ENCODE measurements at places on chromosomes 11 and 22.

DNA sequence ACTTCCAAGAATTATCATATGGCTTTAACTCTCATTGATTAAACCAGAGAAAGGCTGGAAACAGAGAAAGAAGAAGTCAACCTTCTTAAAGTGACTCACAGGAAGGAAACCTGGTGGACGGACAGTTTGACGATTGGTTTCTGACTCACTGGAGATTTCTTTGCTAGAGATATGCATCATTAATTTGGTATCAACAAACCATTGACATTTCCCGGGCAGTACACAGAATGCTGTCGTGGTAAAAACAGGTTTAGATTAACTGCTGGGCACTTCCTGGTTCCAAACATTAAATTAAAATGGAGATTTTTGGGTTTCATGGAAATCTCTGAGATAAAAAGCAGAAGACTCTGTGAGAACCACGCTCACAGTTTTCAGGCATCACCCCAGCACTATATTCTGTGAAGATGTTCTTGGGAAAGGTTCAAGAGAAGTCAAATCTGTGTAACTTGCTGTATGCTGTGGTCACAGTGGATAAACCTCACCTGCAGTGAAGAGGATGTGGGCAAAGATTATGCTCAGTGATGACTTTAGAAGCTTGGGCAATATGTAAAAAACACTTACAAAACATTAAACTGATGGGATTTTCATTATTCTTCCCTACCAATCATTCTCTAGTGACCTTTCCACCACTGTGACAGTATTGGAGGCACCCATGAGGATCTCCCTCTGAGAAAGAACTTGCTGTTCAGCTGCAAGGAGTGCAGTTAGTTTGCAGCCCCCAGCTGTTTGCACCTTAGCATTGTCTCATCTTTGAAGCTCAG, 61.1 kb upstream of the CD44 start:
- peak; percentile 90 for ATAC-seq

- no peak for ATAC-seq
These were observed 213.6 kb downstream of the RAB38 start for GRCh38 chr11:87961606-87962005.

- ATAC-seq = no peak
These were observed 324.3 kb upstream of the SORL1-AS1 start for GRCh38 chr11:121777056-121777455.

DNA sequence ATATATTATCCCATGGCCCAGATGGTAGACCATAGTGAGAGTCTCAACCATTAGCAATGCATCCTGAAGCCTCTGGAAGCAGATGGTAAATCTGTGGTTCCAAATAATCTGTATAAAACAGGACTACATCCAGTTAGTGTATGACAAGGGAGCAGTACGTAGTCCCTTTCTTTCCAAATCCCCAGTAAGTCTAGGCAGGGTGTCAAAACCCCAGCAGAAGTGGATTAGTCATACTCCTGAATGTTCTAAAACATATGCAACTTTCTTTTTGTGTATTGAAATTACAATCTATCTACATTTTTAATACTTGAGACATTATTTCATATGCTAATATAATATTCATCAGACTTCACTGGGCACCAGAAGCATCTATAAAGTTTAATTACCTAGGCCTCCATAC, 295.1 kb upstream of the ANO5 start:
- ATAC-seq = no peak

- no peak for ATAC-seq
These were observed at the start of gene SAA2 for GRCh38 chr11:18248561-18248960. TSS of gene SAA2 (minus strand) at chr11:18248668. CDS start at chr11:18248011, 657 bp downstream.

- ATAC-seq = no peak
These were observed 204.5 kb downstream of the LRRC4C start for GRCh38 chr11:41254966-41255365.

DNA sequence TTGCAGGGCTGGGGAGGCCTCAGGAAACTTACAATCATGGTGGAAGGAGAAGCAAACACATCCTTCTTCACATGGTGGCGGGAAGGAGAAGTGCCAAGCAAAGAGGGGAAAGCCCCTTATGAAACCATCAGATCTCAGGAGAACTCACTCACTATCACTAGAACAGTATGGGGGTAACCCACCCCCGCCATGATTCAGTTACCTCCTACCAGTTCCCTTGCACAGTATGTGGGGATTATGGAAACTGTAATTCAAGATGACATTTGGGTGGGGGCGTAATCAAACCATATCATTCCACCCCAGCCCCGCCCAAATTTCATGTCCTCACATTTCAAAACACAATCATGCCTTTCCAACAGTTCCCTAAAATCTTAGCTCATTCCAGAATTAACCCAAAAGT, 16.2 kb downstream of the IMMP1L start:
- no peak for ATAC-seq

GRCh38 chr11:67614730-67615714, 8.3 kb downstream of the NDUFV1 start:
- ATAC-seq = no peak

- ATAC-seq = no peak
These were observed 47.8 kb upstream of the BMAL1 start for GRCh38 chr11:13229711-13230318.

DNA sequence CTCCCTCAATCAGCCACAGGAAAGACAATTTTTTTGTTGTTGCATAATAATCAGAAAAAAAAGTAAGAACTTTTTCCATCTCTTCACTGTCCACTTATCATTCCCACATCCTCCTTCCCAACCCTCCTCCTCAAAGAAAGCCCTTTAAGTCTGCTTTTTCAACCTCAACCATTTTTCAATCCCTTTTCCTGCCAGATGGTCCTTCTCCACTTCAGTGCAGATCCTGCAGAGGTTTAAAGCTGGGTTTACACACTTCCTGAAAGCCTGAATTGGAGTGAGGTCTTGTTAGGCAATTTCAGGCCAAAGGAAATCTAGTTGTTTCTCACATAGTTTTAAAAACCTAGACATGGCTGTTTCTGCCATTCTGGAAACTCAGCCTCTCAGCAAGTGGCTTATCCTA, 78.3 kb downstream of the RPL27A start:
- ATAC-seq = no peak

DNA sequence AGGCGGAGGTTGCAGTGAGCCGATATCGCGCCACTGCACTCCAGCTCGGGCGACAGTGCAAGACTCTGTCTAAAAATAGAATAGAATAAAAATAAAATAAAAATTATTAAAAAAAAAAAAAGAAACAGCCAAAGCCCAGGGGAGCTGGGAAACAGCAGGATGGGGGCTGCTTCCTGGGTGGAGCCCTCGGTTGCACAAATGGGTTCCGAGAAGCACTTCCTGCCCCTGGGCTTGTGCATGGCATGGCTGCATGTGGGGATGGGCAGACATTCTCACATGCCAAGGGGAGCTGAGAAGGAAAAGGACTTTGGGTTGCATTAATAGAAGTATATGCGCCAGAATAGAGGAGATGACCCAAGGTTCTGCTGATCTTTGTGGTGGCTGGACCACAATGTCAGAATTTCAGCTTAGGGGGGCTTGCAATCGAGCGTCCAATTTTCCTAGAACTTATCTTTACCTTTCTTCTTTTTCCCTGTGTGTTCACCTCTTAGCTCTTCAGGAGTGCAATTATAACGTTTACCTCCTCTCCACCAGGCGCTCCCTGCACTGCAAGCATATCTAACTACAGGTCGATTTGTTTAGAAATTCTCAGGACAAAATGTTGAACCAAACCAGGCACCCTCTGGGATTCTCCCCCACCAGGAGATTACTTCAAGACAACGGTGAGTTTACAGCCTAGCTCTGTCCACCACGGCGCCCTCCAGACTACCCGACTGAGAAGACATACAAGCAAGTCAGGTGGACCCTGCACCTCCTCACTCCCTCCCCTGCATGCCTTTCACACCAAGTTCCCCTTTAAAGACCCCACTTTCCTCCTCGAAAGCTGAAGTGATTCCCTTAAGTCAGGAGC, 53.2 kb downstream of the SHISAL1 start:
- no peak for ATAC-seq

GRCh38 chr22:40922484-40923303, 28.5 kb upstream of the RBX1 start:
- ATAC-seq = peak; percentile 76

- ATAC-seq = peak; percentile 54
These were observed 13.2 kb downstream of the POLA2 start for GRCh38 chr11:65274735-65275682.

DNA sequence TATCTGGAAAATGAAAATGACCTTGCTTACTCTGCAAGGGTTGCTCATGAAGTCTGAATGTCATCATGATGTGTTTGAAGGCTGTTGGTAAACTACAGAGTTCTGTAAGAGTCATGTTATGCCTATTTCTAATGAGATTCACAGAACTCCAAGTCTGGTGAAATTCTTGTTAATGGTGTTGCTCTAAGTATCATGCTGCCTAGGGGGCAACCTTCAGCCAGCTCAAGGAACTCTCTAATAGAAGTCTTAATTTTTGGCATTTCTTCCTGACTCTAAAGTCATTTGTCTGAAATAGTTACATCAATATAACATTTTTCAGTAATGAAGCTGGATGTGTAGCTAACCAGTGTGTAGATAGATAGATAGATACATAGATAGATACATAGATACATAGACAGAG, 302.8 kb downstream of the FAT3 start:
- ATAC-seq = no peak

DNA sequence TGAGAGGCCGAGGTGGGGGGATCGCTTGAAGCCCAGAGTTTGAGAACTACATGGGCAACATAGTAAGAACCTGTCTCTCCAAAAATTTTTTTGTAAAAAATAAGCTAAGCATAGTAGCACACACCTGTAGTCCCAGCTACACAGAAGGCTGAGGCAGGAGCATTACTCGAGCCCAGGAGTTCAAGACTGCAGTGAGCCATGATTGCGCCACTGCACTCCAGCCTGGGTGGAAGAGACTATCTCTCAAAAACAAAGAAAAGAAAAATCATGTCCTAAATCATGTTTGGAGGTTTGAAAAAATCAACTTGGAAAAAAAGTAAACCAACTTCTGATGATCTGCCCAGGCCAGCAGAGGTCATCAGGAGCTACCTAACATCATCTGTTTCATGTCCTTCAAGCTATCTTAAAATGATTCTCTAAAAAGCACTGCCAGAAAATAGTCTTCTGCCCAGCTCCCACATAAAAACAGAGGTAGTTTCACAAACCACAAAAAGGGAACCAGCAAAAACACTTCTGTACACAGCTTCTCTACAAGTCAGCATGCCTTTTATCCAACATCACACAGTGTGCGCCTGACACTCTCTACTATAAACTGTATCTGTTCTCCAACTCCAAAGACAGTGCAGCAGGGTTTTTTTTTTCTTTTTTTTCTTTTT, 165.0 kb downstream of the SOX6 start:
- no peak for ATAC-seq

- ATAC-seq = no peak
These were observed 540.9 kb downstream of the RAB38 start for GRCh38 chr11:87634331-87634730.

DNA sequence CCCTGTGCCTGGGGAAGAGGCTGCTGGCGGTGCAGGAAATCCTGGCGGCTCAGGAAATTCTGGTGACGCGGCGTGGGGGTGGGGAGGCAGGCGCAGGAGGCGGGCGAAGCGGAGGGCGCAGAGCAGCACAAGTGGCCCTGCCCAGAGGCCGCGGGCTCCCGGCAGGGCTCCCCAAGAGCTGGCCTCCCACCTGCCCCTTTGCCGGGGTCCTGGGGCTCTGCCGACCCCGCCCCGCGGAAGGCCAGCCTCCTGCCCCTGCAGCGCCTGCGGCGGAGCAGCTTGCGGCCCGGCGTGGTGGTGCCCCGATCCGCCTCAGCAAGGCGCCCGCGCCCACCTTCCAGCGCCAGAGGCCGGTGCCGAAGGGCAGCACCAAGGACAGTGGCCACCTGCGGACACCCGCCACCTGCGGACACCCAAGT, 100.2 kb upstream of the OR4C13 start:
- ATAC-seq = no peak

GRCh38 chr11:127862406-127862805, 725.0 kb downstream of the ETS1 start:
- ATAC-seq = no peak

DNA sequence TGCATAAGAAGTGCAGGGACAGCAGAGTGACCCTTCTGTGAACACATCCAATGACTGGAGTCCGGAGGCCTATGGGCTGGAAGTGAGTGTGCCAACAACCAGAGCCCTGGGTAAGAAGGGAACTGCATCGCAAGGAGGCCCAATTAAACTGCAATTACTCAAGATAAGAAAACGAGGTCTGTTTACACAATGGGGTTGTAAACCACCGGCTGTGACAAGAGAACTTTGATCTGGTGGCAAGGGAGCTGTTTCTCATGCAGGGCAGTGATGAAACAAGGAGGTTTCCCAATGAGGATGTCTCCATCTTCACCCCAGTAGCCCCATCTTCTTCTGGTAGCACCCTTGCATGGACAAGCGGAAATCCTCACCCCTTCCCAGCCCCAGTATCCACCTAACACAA, 21.5 kb downstream of the ETS1 start:
- no peak for ATAC-seq

- no peak for ATAC-seq
These were observed 72.9 kb downstream of the PISD start for GRCh38 chr22:31588970-31589675.

DNA sequence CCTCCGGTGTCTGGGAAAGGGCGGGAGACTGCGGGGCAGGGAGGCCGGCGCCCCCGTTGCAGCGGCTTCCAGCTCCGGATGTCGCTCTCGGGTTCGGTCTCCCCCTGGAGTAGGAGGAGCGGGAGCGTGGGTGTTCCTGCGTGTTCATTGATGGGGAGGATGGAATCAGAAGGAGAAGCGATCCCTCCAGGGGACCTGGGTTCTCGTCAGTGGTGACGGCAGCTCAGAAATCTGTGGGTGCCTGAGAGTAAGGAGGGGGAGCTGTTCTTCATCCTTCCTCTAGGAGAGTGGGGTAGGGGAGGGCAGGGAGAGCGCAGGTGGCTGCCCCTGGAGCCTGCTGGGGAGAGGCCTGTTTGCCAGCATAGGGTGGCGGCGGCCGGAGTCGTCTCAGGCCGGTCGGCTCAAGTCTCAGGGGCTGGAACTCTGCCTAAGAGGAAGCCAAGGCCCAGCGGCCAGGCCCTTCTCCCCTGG, 1.1 kb downstream of the UBASH3B start:
- ATAC-seq = peak; percentile 72

DNA sequence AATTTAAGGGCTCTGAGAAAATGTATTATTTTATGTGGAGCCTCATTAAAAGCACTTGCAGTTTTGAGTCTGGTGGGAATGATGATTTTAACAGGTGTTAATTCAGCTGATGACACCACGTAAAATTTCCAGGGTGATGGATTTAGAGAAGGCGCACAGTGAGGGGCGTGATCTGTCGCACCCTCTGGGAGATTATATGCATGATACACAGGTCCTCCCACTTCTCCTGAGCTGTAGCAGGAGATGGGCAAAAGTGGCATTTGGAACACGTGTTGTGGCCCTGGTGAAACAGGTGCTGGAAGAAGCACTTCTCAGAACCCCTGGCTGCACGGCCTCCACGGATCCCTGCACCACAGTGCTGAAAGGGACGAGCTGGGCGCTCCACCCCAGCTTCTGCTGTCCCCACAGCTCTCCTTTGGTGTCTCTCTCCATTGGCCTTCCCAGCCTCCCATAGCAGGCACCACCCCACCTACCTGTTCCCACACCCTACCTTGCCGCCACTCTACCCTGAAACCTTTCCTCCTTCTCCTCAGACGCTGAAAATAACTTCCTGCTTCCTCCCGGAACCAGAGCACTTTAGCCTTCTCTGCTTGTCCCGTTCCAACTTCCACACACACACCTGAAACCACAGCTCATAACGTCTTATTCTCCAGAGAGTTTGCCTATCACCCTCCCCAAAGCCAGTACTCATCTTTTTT, 6.9 kb upstream of the SORL1 start:
- no peak for ATAC-seq

- no peak for ATAC-seq
These were observed 3.8 kb downstream of the RPS25 start for GRCh38 chr11:119014209-119014924.
